Stimulated activated CD8-positive, alpha-beta memory T cell treated with anti-CD3 and anti-CD28 coated beads, Interleukin-2, amount 100 ng/mL, for 1 hour (primary cell): ENCODE measurements at places on chromosomes 7 and 10.

DNA sequence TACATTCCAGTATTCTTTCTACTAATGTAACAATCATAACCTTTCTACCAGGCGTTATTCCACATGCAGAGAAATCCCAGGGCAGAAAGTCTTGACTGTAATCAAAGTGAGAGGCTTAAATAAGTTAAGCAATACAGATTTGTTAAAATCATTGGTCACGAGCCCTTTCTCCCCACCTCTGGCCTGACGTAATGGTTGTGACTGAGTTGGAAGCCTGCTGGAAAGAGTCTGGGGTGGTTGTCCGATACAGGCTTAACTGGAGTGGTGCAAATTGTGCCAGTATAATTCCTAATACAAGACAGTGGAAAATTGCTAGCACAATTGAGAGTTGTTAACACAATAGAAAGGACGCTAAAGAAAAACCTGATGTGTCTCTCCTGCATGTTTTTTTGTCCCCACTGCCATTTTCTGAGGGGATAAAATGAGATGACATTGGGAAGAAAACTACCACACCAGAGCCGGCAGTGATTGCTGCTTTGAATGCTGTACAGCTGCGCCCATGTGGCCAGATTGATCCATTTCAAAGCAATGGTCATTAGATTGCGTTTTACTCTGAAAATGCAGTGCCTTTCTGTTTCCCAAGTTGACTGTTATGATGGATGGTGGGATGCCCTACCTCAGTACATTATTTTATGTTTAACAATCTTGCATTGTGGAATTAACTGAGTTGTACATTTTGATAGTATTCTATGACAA is 190.8 kb downstream of the POU6F2 start:
- DNase-seq: no peak

GRCh38 chr7:990933-991728 is 8.2 kb downstream of the CYP2W1 start:
- DNase-seq: no peak

DNA sequence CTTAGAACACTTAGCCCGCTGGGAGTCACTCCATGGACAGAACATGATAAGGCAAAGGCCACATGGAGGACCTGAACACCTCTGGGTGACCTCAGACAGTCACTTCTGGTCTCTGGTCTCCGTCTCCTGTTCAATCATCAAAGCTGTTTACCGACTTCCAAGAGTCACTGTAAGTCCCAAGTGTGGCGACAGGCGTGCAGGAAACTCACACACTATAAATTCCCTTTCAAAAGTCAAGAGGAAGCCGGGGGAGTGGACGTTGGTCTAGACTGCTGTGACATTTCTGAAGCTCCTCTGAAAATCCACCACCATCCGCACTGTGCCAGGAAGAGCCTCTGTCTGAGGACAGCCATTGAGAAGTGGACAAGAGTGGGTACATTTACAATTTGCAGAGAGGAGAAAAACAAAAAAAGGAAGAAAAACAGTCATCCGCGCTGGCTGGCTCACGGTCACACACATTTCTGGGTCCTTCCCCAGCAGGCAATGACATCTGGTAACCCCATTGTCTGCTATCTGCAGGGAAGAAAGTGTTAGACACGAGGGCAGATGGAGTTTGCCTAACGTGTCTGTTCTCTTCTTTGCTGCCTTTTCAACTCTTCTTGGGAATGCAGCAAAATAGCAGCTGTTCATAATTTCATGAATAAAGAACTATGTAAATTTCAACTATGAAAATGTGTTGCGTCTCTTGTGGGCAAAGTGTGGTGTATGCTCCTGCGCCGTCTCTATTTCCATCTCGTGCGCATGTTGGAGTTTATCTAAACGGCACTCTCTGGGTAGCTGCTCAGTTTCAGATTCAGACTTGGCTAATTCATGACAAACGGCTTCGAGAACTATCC is 32.9 kb upstream of the CUX1 start:
- DNase-seq: no peak

DNA sequence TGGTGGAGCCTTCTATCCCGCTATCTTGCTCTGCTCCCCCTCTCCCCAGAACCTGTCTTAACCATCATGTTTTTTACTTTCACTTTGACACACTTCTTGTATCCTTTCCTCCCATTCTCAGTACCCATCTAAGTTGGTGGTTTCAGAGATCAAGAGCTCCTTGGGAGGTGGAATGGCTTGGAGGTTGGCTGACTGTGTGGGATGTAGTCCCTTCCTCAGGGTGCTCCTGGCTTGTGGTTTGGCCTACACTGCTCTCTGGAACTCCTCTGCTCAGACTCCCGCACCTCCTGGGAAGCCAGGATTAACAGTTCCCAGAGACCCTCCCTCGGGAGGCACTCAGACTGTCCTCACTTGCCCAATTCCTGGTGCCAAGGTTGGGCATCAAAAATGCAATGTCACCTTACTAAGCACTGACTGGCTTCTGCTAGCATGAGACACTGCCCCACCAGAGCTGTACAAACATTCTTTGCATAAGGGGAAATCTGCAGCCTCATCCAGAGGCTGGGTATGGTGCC is 93.1 kb upstream of the NAMPT start:
- DNase-seq: no peak

GRCh38 chr7:112225006-112225405 is 18.5 kb downstream of the ZNF277 start:
- DNase-seq: no peak

GRCh38 chr10:130464426-130464825 is 328.2 kb downstream of the GLRX3 start:
- no peak for DNase-seq

- DNase-seq: no peak
Observed at GRCh38 chr10:119775529-119775928, 49.7 kb downstream of the INPP5F start.

DNA sequence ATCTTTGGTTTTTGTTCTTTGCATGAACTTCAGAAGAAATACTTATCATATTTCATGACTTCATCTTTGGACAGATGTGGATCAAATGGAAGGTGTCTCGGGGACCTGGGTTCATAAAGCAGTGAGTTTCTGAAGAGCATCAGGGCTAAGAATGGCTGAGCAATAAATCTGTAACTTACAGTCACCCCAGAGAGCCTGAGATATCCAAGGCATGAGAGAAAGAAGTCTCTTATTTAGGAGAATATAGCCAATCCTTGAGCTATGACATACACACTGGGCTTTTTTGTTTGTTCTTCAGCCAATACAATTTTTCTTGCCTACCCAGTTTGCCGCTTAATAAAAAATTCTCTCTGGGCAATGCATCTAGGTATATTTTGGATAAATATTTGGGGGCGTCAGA is 252.6 kb upstream of the INHBA start:
- no peak for DNase-seq

DNA sequence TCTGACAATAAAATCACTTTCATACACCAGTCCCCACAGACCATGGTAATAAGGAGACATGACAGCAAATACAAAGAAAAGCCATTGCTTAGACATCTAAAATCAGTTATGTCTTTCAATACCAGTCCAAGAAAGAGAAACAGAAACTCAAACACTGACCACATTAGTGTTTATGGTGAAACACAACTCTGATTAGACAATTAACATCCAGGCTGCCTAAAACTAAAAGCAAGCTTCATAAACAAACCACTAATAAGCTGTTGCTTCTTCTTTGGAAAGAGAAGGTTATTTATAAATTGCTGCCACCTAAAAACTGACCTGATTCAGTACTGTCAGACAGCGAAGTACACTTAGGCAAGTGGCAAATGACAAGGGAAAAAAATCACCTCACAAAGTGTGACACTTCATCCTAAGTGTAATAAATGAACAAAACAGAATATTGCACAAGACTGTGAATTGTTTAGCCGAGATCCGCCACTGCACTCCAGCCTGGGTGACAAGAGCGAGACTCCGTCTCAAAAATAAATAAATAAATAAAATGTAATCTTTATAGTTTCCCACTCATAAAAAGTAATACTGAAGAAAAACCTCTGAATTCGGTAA is 277.4 kb downstream of the PARD3 start:
- no peak for DNase-seq
